ENCODE measurements at places on chromosomes 1 and 21.

DNA sequence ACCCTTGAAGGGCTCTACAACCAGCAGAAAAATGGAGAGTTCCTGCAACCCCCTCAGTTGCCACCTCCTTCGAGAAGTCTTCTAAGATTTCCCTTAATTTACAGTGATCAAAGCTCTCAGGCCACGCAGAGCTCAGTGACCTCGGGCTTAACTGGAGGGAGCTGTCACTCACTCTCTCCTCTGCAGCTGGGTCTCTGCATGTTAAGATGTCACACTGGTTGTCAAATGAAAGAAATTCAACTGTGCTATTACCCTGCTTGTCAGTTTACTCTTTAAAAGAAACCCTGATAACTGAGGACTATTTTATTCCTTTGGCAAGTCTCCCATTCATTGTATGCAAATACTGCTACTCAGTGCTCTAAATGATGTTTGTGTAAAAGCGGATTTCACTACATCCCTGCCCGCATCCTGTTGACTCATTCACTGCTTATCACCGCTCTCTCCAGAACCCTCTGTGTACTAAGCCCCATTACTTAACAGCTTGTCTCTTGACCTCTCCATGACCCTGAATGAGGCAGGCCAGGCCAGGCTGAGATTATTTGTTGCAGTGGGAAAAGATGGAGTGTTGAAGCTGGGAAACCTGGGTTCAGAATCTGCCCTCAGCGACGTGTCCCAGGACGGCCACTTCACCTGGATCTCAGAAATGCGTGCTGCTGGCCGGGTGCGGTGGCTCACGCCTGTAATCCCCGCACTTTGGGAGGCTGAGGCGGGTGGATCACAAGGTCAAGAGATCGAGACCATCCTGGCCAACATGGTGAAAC, 13.7 kb downstream of the DHRS3 start:
- DNase-seq: peak; percentile 100

DNA sequence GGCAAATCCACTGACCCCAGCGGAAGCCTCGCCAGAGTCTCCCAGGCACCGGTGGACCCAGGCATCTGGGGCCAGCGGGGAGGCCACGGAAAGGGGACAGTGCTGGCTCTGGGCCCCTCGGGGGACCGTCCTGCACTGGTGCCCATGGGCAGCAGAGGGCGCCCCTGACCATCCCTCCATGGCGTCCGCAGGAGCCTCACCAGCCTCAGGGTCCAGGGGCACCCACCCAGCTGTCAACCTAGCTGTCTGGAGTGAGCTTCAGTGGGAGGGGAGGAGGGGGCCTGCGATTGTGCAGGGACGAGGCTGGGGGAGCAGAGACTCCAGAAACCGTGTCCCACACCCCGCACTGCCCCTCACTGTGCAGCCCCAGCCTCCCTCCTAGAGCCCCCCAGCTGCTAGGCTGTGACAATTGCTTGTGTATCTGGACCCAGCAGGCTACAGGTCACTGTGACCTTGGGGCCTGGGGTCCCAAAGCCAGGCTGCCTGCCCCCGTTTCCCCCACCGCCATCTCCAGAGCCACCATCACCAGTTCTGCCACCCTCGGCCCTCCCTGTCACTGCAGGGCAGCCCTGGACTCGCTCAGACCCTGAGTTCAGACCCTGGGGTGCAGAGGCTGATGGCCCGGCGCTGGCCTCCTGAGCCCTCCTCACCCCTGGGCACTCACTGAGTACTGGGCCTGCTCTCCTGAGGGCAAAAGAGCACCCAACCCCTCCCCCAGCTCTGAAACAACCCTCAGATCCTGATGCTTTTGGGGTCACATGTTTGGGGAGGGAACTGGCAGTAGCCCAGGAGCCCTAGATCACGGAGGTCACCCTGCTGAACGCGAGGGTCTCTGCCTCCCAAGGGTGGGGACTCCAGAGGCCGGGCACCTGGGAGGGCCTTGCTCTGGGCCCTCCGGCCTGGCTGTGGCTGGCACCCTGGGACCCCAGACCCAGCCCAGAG, 10.6 kb upstream of the COL6A1 start:
- peak; percentile 21 for DNase-seq

DNA sequence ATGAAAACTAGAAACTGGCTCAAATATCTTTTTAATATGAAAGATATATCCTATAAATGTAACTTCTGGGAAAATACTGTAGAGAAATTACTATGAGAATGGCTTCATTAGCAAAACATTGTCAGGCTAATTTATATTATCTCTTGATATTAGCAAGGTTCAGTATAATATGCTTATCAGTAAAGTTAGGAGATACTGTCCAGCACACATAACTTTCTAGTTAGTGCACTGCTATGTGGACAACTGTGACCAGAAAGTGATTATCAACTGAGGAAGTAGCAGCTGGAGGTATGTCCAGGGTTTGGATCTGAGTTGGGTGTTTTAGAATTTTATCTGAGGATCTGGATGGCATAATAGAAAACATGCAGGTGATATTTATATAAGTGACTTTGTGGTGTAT, 7.5 kb downstream of the LRRC8C start:
- DNase-seq: no peak

- no peak for DNase-seq
Measured at GRCh38 chr1:174606471-174606870, 158.7 kb downstream of the GPR52 start.

DNA sequence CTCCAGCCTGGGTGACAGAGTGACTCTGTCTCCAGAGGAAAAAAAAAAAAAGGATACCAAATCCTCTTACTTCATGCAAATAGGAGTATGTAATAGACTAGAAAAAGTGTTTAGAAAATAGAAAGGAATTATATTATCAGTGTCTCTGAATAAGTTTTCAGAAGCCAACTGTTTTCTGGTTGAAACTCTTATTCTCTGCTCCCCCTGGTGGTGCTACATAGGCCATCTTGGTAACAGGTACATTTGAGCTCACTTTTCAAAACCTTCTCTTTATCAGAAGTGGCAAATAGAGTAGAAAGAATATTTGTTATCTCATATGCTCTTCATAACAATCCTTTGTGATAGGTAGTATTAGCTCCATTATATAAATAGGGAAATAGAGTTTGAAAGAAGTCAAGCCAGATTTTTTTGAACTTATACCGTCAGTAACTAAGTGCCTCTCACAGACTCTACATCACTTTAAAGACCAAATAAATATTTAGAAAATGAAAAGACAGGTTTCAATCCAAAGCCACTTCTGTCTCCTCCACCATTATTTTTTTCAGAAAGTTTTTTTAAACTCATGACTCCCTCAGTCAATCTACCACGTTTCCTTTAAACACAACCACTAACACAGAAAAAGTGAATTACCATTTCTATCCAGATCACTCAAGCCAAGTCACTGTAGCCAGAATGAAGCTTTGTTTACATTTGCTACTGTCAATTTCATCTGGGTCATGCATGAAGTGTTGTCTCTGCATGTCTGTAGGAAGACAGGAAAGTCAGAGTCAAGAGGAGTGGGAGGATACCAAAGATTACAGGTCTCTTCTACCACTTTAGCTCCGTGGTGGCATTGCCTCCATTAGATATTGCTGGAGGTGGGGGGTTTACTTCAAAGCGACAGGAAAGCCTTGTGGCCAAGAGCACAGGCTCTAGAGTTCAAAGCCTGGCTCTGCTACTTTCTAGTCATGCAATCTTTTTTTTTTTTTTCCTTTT, 45.6 kb downstream of the IL23R start:
- DNase-seq: peak; percentile 23

DNA sequence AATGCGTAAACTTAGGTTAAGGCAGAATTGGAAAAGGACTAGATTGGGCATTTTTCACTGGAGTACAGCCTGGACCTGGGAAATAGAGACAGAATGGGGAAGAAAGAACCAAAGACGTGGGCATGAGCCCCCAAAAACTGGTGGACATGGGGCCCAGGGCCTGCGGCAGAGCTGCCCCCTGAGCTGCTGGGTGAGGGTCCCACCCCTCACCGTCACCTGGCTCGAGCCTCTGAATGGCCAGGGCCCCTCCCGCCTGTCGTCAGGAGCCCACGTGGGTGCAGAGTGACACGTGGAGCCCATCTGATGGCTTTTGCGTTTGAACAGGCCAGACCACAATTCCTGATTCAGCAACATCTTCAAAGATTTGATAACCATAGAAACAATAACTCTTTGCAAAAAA, 360.9 kb upstream of the VAMP3 start:
- DNase-seq: no peak

- no peak for DNase-seq
Measured at GRCh38 chr21:43574741-43575472, 84.4 kb downstream of the HSF2BP start.

GRCh38 chr1:33094971-33095604, 14.1 kb downstream of the AZIN2 start:
- DNase-seq: peak; percentile 62

DNA sequence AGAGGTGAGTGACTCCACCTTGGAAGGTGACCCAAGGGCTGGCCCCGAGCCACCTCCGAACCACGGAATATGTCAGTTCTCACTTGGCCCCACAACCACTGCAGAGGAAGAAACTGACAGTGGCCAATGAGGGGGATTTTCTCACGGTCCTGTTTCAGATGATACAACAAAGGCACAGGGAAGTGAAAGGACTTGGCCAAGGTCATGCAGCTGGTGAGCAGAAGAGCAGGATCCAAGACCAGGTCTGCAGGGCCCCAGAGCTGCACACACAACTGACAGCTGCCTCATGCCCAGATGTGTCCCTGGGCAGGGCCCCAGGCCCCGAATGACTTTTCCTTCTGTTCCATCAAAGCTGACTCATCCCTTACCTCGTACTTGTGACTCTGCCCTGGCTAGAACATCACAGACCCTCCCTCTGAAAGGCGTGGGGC, 25.8 kb upstream of the EVA1B start:
- DNase-seq: peak; percentile 59

DNA sequence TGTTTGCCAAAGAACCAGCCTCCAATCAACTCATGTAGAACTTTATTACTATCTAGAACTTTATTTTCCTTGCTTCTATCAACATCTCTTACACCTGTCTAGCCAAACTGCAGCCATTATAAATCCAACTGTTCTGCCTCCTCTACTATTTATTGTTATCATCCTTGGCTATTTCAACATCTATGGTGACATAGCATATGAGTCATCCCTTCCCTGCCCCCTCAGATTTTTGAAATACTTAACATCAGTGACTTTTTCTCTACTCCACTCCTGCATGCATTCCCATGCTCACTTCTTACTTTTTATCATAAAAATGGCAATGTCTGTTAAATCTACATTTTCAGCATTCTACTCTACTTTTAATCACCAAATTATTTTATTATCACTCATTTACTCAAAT, 544.9 kb upstream of the NEGR1 start:
- DNase-seq: peak; percentile 36

GRCh38 chr1:232983375-232983774, 33.0 kb downstream of the NTPCR start:
- no peak for DNase-seq

GRCh38 chr1:99665212-99665611, 19.3 kb downstream of the PALMD start:
- no peak for DNase-seq

DNA sequence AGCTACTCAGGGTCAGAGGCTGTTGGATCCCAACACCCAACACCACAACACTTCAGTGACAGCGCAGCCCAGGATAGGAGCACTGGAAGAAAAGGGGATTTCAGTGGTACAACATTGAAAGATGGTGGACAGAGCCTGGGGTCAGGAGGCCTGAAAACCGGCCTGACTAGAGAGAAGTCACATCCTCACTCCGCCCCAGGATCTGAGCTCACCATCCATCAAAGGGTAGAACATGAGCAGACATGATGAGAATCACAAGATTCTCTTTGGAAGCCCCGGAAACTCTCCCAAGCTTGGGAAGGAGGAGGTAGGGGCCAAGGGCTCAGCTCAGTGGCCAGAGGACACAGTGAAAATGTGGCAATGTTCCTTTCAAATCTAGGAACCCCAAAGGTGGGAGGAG, 271.3 kb downstream of the NPHP4 start:
- DNase-seq: no peak

DNA sequence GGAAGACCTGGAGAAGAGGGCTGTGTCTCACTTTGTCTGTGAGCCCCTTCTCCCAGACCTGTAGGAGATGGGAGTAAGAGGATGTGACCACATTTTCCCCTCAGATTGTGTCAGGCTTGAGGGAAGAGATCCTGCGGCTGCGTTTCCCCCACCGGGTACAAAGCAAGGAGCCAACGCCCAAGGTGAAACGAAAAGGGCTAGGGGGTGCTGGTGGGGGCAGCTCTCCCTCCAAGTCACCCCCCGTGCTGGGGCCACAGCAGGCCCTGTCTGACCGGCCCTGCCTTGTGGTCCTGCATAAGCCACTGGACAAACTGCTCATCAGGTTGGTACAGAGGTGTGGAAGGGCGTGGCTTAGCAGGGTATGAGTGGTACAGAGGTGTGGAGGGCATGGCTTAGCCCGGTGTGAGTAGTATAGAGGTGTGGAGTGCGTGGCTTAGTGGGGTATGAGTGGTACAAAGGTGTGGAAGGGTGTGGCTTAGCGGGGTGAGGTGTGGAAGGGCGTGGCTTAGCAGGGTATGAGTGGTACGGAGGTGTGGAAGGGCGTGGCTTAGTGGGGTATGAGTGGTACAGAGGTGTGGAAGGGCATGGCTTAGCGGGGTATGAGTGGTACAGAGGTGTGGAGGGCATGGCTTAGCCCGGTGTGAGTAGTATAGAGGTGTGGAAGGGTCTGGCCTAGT, 30.6 kb downstream of the HYI start:
- no peak for DNase-seq

DNA sequence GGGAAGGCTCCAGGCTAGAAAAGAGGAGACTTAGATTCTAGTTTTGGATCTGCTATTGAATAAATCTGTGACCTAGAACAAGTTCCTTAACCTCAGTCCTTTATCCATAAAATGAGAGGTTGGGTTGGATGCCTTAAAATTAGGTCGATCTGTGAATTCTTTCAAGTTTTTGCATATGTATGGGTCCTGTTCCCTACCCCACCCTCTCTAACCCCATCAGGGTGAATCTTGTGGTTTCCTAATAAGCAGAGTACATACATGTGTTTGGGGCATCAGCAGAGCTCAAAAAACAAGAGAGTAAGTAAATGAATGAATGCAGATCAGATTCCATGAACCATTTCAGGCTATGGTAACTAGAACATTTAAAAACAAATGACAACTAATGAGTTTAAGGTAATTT, 6.2 kb downstream of the SPRR4 start:
- no peak for DNase-seq

GRCh38 chr1:116508085-116508983, 62.5 kb downstream of the CD58 start:
- no peak for DNase-seq

- DNase-seq: no peak
Measured at GRCh38 chr1:84642774-84643173, 47.5 kb downstream of the SSX2IP start.

- DNase-seq: no peak
Measured at GRCh38 chr1:203311368-203312301, 6.3 kb downstream of the BTG2 start.

DNA sequence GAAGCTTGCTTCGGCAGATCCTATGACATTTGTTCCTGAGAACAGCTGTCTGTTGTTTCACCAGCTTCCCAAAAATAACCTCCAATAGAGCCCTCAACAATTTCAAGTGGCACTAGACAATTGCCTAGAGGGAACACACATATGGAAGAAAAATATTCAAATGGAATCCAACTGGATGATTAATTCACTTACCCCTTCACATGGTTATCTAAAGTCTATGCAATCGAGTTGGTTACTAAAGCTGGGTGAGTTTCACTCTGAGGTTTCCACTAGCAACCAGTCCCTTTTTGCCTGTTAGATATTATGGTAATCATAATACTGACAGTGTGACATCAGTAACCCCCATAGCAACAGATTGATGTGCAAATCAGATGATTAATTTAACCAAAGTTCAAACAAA, at the start of gene LEMD1:
LEMD1 (minus strand) TSS at position 259 of the 400 bp plus-strand sequence. CDS start 1,520 bp downstream, outside the sequence.
- peak; percentile 32 for DNase-seq
